ENCODE measurements at places on chromosomes 2 and 18. TPM values are rescaled to one million over a fixed set of nuclear protein-coding genes. Genes with fewer than 3 reads are reported as not detected.

SLC30A3 gene
- total RNA-seq, result 0.19 TPM

- H3K27ac ChIP-seq, result no peak overlapping the region
- peaks cover 34% of the 10 kb centered on the region for H3K4me1 ChIP-seq
- DNase-seq, result no peak
- no peaks in the 10 kb centered on the region for H3K36me3 ChIP-seq
- H3K27me3 ChIP-seq, result no peaks in the 10 kb centered on the region
These were observed 73.1 kb downstream of the ANKRD44 start for GRCh38 chr2:197237291-197238042.

GRCh38 chr18:3596637-3597384 is 146.8 kb downstream of the TGIF1 start:
- H3K4me3 ChIP-seq, result peak overlapping the region; percentile 50
- H3K27ac ChIP-seq, result peak overlapping the region; percentile 98
- no peak for DNase-seq
- H3K4me1 ChIP-seq, result peaks cover 34% of the 10 kb centered on the region
- no peaks in the 10 kb centered on the region for H3K27me3 ChIP-seq

DNA sequence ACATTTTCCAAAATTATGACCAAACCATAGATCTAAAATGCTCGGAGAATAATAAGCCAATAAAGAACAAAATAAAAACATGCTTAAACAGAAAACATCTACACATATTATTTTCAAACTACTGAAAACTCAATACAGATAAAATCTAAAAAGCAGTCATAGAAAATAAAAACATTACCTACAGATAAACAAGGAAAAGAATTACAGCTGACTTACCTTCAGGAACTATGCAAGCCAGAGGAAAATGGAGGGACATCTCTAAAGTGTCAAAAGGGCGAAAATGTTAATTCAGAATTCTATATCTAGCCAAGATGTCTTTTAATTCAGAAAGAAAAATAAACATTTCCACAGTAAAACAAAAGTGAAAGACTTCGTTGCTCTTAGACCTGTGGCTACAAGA is 112.9 kb upstream of the GYPC start:
- H3K36me3 ChIP-seq, result no peaks in the 10 kb centered on the region
- no peaks in the 10 kb centered on the region for H3K4me1 ChIP-seq
- H3K27ac ChIP-seq, result no peak overlapping the region
- no peaks in the 10 kb centered on the region for H3K27me3 ChIP-seq
- no peak overlapping the region for H3K4me3 ChIP-seq

DNA sequence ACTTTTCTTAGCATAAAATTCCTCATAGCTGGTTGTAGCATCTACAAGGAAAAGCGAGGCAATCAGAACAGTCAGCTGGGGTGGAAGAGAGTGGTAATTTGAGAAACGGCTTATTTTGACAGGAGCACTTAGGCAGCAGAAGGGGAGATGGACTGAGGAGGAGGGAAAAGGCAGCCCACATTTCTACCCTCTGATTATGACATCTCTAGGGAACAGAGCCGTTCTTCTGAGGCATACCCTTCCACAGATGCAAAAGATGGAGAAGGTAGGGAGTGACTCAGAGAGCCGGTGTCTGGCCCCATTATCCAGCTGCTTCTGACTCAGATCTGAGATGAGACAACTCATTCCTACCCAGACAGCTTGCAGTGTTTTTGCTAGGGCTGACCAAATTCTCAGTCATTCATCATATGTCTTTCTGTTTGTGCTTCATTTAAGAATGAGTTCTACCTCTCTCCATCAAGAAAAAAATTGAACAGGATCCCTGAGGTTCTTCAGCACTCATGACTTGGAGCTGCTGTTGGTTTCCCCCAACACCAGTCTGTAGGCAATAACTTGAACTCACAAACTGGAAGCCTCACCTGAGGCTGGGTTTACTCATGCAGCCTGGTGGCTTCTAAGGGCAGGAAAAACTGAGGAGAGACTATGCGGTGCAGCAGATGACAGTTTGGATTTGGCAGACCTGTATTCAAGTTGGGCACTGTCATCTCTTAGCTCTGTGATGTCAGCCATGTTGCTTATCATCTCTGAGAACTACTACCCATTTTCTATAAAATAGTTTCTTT is 15.9 kb upstream of the SEC11C start:
- DNase-seq, result no peak
- no peak overlapping the region for H3K27ac ChIP-seq
- H3K4me3 ChIP-seq, result no peak overlapping the region
- no peaks in the 10 kb centered on the region for H3K36me3 ChIP-seq
- H3K27me3 ChIP-seq, result no peaks in the 10 kb centered on the region
- no peaks in the 10 kb centered on the region for H3K4me1 ChIP-seq

- no peaks in the 10 kb centered on the region for H3K4me1 ChIP-seq
- no peak overlapping the region for H3K4me3 ChIP-seq
- no peak for DNase-seq
These were observed 223.9 kb upstream of the NOL4 start for GRCh38 chr18:34448662-34449061.

MLPH gene
- total RNA-seq, result 4.7 TPM

DNA sequence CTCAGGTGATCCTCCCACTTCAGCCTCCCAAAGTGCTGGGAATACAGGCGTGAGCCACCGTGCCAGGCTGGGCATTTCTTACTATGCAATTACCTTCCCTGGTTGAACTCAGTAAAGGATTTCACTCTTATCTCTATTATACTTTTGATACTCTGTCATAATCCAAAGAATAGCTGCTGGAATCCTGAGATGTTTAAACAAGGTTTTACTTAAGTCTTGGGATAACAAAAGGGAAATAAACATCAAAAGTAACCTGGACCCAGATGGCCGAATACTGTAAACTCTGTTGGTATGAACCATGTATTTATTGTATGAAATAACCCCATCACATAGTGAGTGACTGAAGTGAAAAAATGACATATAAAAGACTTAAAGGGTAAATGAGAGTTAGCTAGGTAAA is 11.9 kb upstream of the DLX2 start:
- no peaks in the 10 kb centered on the region for H3K27me3 ChIP-seq
- no peaks in the 10 kb centered on the region for H3K4me1 ChIP-seq
- H3K36me3 ChIP-seq, result no peaks in the 10 kb centered on the region
- no peak for DNase-seq

RTP5 gene
- total RNA-seq, result not detected

GRCh38 chr2:36450466-36451196 is 95.1 kb downstream of the CRIM1 start:
- H3K27me3 ChIP-seq, result no peaks in the 10 kb centered on the region
- H3K27ac ChIP-seq, result peak overlapping the region; percentile 76
- DNase-seq, result no peak
- no peak overlapping the region for H3K4me3 ChIP-seq
- H3K4me1 ChIP-seq, result no peaks in the 10 kb centered on the region

DNA sequence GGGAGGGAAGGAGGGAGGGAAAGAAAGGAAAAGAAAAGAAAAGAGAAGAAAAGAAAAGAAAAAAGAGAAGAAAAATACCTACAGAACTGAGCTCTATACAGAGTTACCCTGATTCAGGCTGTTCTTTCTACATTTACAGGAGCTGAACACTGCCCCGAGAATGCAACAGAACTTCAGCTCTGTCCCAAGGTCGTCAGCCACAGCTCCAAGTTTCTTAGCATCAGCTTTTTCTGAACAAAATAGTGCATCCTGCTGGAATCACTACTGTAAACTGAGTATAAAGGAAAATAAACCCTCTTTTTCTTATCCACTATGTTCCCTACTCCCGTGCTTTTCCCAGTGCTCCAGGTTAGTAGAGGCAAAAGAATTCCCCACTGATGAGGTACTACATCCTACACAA is 4.7 kb upstream of the PPP4R1 start:
- DNase-seq, result no peak
- H3K4me3 ChIP-seq, result no peak overlapping the region
- H3K36me3 ChIP-seq, result no peaks in the 10 kb centered on the region

GALNT5 gene
- total RNA-seq, result 8.5 TPM

- no peaks in the 10 kb centered on the region for H3K27me3 ChIP-seq
- DNase-seq, result no peak
- peak overlapping the region; percentile 12 for H3K27ac ChIP-seq
- H3K4me3 ChIP-seq, result no peak overlapping the region
These were observed 175.8 kb upstream of the PIEZO2 start for GRCh38 chr18:11324956-11325882.

DNA sequence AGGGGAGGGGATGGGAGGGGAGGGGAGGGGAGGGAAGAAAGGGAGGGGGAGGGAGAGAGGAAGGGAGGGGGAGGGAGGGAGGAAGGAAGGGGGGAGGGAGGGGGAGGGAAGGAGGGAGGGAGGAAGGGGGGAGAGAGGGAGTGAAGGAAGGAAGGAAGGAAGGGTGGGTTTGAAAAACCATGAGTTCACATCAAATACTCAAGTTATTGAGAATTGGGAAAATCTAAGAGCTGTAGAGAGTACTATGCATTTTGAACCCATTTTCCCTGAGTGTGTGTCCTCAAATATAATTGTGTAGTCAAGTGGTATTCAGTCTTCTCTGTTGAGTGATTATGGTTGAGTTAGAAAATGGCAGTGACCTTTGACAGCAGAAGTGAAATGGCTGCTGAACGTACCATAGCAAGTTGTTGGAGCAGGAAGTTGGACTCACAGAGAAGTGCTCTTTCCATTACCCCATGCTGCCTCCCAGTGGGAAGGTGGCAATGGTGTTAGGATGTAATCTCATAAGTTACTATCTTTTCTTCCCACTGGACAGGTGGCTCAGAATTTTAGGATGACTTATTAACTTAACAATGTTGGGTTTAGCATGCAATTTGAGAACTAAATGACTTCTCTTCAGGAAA is 214.6 kb downstream of the SETBP1 start:
- no peak for DNase-seq
- H3K27ac ChIP-seq, result no peak overlapping the region
- no peaks in the 10 kb centered on the region for H3K36me3 ChIP-seq
- H3K4me1 ChIP-seq, result peaks cover 25% of the 10 kb centered on the region
- no peak overlapping the region for H3K4me3 ChIP-seq

- H3K27me3 ChIP-seq, result no peaks in the 10 kb centered on the region
- no peak overlapping the region for H3K4me3 ChIP-seq
- DNase-seq, result no peak
- no peak overlapping the region for H3K27ac ChIP-seq
- no peaks in the 10 kb centered on the region for H3K4me1 ChIP-seq
These were observed 67.1 kb upstream of the MSTN start for GRCh38 chr2:190129421-190130199.

DNA sequence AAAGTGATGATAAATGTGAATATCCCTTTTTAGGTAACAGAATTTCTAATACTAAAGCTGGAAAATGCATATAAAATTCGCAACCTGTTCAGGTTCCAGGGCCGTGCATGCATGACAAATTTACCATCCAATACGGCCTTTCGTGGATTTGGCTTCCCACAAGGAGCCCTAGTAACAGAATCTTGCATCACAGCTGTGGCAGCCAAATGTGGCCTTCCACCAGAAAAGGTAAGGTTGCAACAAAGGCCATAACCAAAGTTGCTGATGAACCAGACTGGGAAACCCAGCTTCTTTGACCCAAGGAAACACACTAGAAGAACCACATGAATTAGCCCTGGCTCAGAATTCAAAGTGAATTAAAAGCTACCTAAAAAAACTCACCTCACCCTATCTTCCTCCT is 49.6 kb upstream of the BZW1 start:
- DNase-seq, result no peak
- no peak overlapping the region for H3K27ac ChIP-seq
- no peaks in the 10 kb centered on the region for H3K27me3 ChIP-seq
- H3K4me3 ChIP-seq, result no peak overlapping the region
- H3K36me3 ChIP-seq, result no peaks in the 10 kb centered on the region

DNA sequence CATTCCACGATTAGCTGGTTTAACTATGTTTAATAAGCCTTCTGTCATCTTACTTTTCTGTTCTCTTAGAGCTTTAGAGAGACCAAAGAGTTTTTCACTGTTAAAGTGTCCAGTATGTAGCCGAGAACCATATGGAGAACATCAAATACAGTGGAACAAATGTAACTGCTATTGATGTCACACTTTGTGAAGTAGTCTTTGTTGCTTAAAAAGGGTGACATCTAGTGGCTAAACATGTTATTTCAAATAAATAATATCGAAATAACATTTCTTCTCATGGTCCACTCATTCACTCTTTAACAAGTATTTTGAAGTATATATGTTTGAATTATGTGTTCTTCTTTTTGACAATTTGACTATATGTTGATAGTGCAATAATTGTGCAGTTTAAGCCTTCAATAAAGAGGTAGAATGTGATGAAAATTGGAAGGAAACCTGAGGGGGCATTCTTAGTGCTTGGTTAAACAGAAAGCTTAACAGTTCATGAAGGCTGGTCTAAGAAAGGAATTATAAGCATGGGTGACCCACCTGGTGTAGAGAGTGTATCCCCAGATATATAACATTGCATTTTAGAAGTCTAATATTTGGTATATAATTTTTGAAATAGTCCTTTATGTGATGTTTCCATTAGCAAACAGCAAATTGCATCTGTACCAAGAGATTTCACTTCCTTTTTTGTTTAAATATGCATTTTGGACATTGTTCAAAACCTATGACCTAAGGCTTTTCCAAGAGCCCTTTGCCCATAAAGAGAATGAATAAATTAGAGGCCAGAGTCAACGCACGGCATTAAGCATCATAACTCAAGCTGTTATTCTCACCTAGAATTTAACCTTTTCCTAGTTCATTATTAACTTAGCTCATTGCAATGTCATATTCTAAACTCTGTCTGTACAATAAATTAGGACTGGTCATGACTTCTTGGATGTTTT is 112.1 kb downstream of the KYNU start:
- H3K36me3 ChIP-seq, result no peaks in the 10 kb centered on the region
- DNase-seq, result no peak
- H3K27ac ChIP-seq, result no peak overlapping the region
- no peak overlapping the region for H3K4me3 ChIP-seq

HOXD11 gene
- total RNA-seq, result not detected

DNA sequence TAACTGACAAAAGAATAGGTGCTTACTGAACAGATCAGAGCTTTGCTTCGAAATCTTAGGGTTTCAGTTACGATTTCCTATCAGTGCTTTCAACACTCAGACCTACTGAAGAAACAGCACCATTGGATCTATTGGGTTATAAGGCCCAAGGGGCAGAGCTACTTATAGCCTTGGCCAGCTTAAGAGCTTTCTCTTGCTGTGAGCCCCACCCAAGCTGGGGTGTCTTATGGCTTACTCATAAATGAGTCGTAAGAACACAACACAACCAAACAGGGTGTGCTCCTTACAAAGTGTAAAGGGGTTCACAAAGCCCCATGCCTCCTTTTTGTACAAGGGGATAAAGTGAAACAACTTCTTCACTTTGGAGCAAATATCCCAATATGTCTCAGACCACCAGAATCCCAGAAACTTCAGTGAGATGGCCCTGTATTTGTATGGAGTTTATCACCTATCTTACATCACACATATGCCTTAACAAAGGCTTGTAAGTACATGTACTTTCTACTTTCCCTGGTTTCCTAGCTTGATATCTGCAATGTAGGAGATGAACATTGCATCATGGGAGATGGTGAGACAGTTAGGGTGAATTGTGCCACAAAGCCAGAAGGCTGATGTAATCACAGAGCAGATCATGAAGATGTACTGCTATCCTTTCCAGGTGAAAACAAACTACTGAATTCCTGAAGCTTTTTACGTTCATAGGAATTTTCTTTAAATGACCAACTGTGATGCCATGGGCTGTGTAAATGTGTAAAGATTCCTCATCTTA is 115.5 kb upstream of the GLI2 start:
- H3K4me3 ChIP-seq, result no peak overlapping the region
- DNase-seq, result no peak
- H3K27ac ChIP-seq, result no peak overlapping the region
- H3K36me3 ChIP-seq, result no peaks in the 10 kb centered on the region
- H3K4me1 ChIP-seq, result no peaks in the 10 kb centered on the region

- H3K4me3 ChIP-seq, result no peak overlapping the region
- no peaks in the 10 kb centered on the region for H3K36me3 ChIP-seq
- no peak for DNase-seq
- no peaks in the 10 kb centered on the region for H3K4me1 ChIP-seq
- H3K27ac ChIP-seq, result no peak overlapping the region
- H3K27me3 ChIP-seq, result no peaks in the 10 kb centered on the region
These were observed 4.5 kb downstream of the SLC14A1 start for GRCh38 chr18:45728336-45729010.

B3GNT2 gene
- 28.3 TPM for total RNA-seq

All from esophagus squamous epithelium (tissue), 5 donors.